ENCODE measurements at places on chromosomes 2 and 18.
A peak's percentile ranks its signal among the peaks of the same experiment; 100 is the strongest.

- no peak for DNase-seq
Observed at GRCh38 chr2:149161481-149162225, 123.2 kb downstream of the LYPD6B start.

DNA sequence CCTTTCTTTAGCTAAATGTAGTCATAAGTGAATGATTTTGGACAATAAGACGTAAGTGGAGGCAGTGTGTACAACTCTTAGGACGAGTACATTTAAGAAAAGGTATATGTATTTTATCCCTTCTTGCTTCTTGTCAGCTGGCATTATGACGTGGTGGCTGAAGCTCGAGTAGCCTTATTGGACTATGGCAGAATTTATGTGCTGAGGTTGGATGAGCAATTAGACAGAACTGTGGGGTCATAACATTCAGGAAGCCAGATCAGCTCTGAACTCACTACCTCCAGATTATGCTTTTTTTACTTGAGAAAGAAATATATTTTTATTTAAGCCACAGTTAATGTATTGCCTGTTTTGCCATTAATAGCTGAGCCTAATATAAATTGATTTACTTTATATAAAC is 661.5 kb downstream of the ERBB4 start:
- no peak for DNase-seq

GRCh38 chr2:172671501-172671900 is 64.1 kb upstream of the RAPGEF4 start:
- no peak for DNase-seq

- DNase-seq, result no peak
Observed at GRCh38 chr2:178536037-178536436, 55.8 kb downstream of the PLEKHA3 start.

DNA sequence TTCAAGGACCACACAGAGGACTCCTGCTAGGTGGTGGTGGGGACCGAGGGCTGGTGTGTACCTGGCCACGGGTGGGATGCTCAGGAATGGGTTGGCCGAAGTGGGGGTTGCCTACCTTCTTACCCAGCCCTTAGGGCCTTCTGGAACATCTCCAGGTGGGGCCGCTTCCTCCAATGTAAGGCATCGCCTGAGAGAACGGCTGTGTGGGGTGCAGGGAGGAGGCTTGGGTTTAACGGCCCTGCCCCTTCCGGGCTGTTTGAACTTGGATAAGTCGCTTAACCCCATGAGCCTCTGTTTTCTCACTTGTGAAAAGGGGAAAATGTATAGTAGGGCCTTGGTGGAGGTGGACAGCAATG is 35.0 kb downstream of the EMILIN2 start:
- DNase-seq, result no peak

GRCh38 chr18:30150586-30151250 is 891.8 kb downstream of the DSC3 start:
- no peak for DNase-seq

DNA sequence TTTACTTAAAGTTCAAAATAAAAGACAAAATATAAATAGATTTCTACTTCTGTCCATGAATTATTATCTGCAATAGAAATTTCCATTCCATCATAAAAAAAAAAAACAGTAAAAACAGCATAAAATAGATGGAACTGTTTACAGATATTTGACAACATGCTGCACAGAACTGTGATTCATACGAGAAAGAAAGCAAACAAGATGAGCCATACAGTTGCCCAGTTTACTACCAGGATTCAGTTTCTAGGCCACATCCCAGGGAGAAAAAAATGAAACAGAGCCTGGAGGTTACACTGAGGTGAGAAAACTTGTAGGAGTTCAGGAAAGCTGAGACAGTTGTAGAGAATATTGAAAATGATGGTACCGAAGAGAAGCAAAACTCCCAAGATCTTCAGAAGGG is 1426.9 kb upstream of the ACVR2A start:
- no peak for DNase-seq

DNA sequence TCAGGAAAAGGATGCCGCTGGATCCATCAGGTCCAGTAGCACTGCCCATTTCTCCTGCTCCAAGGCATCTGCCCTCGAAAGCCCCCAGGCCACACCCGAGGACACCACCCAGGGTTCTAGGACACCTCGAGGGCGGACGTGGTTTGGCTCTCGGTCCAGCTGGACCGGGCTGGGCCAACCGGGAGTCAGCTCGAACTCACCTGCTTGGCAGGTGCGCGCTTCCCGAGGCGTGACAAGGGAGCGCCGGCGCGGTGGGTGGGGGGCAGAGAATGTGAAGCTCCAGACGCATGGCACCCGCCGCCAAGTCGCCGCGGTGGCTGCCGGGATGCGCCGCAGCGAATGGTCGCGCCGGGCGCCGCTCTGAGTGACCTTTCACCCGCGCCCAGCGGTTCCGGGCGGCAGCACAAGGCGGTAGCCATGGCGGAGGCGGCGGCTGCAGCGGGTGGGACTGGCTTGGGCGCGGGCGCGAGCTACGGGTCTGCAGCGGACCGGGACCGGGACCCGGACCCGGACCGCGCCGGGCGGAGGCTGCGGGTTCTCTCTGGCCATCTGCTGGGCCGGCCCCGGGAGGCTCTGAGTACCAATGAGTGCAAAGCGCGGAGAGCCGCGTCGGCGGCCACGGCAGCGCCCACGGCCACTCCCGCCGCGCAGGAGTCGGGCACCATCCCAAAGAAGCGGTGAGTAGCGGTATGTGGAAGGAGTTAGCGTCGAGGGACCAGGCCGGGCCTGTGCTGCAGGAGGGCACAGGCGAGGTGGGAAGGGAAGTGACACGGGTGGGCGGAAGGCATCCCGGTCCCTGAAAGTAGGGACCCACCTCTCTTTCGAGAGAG is at the start of gene AGPS:
AGPS (plus strand) TSS at position 401 of the 830 bp plus-strand sequence; CDS start at position 418, 17 bp downstream.
- DNase-seq, result peak; percentile 71

DNA sequence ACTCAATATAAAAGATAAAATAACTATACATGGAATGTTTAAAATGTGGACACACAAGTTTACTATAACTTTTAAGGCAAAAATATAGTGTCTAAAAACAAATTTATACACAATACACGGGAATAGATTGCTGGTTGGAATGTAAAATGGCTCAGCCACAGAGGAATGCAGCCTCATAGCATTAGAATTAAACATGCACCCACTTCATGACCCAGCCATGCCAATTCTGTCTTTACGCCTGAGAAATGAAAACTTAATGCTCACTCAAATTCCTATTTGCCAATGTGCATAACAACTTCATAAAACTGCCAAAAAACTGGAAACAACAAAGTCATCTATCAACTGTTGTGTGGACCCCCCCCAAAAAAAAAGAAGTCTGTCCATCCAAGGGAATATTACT is 1006.6 kb upstream of the POU3F3 start:
- no peak for DNase-seq

- no peak for DNase-seq
Observed at GRCh38 chr2:110140401-110140800, 24.8 kb upstream of the MALL start.

GRCh38 chr2:234802845-234803171 is 149.0 kb upstream of the SH3BP4 start:
- DNase-seq, result no peak

GRCh38 chr2:47782671-47783485 is at the start of gene MSH6:
MSH6 (plus strand) TSS chr2:47783145; CDS start chr2:47783234, 89 bp downstream.
- peak; percentile 97 for DNase-seq

DNA sequence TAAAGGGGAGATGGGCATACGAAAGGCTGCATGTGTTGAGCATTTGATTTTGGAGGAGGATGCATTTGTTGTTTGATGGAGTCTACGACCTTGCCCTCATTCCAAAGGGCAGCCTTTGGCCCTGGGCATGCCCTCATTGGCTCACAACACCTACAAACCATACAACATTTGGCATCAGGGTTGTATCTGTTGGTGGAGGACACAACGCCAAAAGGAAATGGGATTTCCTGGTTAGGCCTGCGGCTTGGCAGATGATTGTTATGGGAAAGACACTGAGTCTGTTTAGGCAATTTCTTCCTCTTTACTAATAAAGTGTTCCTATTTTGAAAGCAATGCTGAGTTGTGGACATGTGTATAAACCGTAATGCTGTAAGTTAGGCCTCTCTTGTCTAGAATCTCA is 246.9 kb downstream of the LDLRAD4 start:
- no peak for DNase-seq

DNA sequence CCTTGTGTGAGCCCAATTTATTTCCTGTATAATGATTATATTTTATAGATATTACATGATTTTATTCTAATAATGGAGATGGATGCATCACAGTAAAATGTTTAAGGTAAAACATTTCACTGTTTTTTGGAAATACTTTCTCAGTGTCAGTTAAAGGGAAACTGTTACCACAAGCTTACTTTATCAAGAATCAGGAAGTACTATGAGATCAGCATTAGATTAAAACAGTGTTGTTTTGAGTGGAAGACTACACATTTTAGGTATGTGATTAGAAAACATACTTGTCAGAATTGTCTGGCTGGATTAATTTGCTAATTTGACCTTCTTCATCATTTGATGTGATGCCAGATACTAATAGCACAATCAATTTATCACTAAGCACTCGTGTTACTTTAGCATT is at the start of gene HRH4:
HRH4 (plus strand) TSS at position 250 of the 400 bp plus-strand sequence; CDS start at position 342, 92 bp downstream.
- no peak for DNase-seq

DNA sequence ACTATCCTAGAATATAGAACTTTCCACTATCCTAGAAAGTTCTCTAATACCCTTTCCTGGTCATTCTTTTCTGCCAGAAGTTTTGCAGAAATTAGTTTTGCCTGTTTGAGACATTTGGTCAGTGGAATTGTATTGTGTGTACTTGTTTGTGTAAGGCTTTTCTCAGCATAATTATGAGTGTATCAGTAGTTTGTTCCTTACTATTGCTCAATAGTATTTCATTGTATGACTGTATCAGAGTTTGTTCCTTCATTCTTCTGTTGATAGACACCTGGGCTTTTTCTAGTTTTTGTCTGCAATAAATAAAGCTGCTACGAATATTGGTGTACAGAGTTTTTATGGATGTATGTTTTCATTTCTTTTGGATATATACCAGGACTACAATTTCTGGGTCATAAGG is 27.2 kb downstream of the CCDC138 start:
- no peak for DNase-seq

DNA sequence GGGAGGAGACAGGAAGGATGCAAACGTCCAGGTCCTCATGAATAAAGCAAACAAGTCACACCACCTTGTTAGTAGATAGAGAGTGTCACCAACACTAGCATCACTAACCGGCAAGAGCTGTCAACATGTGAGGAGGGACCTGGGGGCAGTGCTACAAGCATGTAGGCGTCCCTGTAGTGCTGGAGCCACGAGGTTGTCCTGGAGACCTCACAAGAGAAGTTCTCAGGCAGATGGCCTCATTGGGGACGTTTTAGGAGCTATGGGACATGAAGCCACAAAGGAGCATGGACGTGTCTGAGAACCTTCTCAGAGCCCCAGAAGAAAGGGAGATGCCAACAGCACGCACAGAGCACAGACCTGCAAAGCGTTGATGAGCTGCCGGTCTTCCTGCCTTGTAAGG is 70.0 kb downstream of the COL6A3 start:
- no peak for DNase-seq

- DNase-seq, result no peak
Observed at GRCh38 chr2:19244460-19245363, 113.7 kb downstream of the OSR1 start.

GRCh38 chr2:138237667-138238384 is 263.7 kb upstream of the SPOPL start:
- DNase-seq, result no peak

DNA sequence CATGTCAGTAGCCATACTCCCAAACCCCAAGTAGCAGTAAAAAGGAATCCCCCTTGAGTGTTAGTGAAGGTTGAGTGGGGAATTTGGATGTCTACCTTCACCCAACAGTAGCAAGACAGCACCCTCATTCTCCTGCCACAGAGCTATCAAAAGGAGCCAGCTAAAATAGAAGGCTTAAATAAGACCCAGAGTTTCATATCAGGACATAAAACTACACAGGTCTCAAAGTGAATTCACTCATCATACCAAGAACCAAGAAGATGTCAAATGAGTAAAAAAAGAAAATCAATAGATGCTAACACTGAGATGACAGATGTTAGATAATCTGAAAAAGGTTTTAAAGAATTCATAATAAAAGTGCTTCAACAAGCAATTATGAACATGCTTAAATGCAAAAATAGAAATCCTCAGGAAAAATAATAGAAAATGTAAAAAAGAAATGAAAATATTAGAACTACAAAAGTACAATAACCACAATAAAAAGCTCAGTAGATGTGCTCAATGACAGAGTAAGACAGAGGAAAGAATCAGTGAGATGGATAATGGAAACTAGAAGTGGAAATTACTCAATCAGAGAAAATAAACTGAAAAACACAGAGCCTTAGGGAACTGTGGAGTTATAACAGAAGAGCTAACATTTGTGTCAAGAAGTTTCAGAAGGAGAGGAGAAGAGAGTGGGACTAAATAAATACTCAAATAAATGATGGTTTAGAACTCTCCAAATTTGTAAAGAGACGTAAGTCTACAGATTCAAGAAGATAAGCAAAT is 90.5 kb downstream of the EDAR start:
- DNase-seq, result no peak

- DNase-seq, result peak; percentile 55
Observed at GRCh38 chr2:72940361-72940760, 23.0 kb downstream of the EMX1 start.
